ENCODE measurements at places on chromosomes 1 and 21. TPM values are rescaled to one million over a fixed set of nuclear protein-coding genes. Genes with fewer than 3 reads are reported as not detected.
A peak's percentile ranks its signal among the peaks of the same experiment; 100 is the strongest.

- DNase-seq, result peak; percentile 75
These were observed 642 bp downstream of the TRIM62 start for GRCh38 chr1:33180911-33181890.

- DNase-seq, result no peak
These were observed 6.4 kb upstream of the TNFRSF25 start for GRCh38 chr1:6472391-6472790.

DNA sequence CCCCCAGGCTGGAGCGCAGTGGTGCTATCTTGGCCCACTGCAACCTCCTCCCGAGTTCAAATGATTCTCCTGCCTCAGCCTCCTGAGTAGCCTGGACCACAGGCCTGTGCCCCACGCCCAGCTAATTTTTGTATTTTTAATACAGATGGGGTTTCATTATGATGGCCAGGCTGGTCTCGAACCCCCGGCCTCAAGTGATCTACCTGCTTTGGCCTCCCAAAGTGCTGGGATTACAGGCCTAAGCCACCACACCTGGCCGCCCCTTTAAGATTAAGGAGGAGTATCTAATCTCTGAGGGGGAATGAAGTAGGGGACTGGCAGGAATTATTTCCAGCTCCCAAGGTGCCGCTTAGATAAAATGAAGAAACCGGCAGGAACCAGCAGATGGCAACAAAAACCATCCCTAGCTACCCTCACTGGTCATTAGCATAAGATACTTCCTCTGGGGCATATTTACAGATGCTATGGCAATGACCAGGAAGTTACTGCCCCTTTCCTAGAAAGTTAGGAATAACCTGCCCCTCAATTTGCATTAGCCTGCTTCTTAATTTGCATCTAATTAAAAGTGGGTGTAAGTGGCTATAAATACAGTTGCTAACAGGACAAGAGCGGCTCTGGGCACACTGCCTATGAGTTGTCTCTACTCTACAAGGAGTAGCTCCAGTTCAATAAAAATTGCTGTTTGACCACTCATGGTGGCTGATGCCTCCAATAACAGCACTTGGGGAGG, 7.1 kb upstream of the NSUN4 start:
- DNase-seq, result no peak

DNA sequence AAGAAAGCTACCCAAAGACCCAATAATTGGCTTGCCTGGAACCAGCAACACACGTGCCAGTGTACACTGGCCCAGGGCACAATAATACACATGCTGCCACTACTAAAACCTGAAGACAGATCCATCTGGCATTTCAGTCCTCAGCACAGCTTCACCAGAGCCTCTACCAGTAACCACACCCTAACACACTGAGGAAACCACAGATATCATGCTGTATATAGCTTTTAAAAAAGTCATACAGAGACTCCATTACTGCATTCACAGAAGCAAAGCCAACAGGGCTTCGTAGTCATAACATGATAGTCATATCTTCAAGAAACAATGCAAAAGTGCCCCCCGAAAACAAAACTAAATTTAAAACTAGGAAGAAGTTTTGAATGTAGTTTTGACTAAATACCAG, 40.6 kb upstream of the NEGR1 start:
- DNase-seq, result no peak

GRCh38 chr1:221923929-221924598, 182.2 kb upstream of the DUSP10 start:
- no peak for DNase-seq

GRCh38 chr1:30507016-30507312, 216.4 kb downstream of the MATN1 start:
- no peak for DNase-seq

DNA sequence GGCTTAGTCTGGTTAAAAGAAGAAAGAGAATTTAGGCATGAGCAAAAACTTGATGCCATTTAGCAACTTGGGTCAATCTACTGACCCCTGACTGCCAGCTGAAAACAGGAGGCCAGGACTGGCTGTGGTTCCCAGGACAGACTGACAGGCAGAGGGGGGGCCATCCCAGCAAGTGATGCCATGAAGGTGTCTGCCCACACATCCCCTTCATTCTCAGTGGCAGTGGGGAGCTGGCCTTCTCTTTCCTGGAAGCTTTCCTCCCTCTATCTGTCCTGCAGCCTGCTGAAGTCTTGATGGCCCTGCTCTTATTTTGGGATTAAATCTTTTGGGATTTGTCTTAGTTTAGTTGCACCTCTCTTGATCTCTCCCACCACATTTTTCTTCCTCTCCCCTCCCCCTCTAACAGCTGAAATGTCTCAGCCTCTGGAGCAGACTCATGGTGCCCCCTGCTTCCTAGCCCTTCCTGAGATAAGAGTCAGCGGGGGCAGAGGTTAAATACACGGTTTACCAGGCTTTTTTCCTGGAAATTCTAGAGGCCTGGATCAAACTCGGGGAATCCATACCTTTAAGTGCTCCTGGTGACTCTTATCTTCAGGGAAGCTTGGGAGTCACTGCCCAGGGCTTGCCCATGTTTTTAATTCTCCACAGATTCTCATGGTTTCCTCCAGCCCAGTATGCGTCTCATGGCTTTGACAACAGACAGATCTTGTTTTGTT, 99.5 kb upstream of the TSPAN2 start:
- DNase-seq, result no peak

GRCh38 chr1:3283849-3284248, 170.6 kb upstream of the ARHGEF16 start:
- no peak for DNase-seq

GRCh38 chr1:31302709-31303441, 6.0 kb downstream of the ZCCHC17 start:
- DNase-seq, result no peak

GRCh38 chr1:153946622-153947241, at the start of gene DENND4B:
DENND4B (minus strand) TSS chr1:153946718; CDS start chr1:153944374, 2,344 bp downstream.
- DNase-seq, result peak; percentile 93

DNA sequence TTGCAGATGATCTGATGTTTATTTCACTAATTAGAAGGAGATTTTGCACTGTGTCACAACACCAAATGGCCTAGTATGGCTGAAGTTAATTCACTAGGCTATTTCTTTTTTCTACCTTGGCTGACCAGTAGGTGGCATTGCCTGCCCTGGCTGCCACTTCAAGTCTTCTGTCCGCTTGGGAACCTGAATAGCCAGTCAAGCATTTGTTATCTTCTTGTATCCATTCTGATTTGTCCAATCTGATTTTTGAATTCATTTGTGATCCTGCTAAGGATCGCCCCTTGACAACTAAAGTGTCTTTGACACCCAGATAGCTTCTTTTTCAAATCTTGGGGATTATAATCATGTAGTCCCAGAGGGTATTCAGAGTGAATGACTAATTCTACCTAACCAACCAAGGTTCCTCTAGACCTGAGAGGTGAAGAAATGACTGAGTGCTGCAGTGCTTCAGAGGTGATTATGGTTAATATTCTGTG, 99.4 kb downstream of the GIPC2 start:
- no peak for DNase-seq

DNA sequence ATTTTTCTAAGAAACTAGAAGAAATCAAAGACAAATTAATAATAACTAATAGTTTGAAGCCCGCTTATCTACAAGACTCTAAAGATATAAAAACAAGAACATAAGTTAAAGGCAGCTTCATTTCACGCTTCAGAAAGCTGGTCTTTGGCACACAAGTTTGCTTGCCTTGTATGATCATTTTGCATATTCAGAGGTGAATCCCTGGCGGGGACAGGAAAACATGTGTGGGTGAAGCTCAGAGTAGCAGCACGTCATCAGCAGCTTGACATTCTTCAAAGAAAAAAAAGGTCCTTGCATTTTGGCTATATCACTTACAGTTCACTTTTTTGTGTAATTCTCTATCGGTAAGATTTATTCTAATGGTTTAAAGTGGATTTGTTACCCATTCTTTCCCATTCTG, 1911.8 kb downstream of the MRPL39 start:
- no peak for DNase-seq

DNA sequence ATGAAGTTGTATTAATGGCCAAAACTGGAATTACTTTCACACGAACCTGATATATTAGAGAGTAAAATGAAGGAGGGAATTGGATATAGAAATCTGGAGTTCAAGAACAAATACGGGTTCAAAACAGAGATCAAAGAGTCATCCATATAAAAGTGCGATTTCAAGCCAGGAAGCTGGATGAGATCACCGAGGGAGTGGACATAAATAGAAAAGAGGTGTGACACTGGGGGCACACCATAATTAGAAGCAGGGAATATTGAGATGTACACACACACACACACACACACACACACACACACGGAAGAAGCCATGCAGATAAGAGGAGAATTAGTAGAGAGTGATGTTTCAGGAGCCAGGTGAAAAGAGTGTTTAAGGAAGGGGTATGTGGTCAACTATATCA, 32.3 kb upstream of the PLD5 start:
- DNase-seq, result no peak

- peak; percentile 66 for DNase-seq
These were observed 558 bp upstream of the BTG3 start for GRCh38 chr21:17613242-17613676.

GRCh38 chr1:30040081-30041019, 683.0 kb downstream of the MATN1 start:
- DNase-seq, result no peak

GRCh38 chr1:94063379-94063778, 57.6 kb downstream of the ABCA4 start:
- no peak for DNase-seq

DNA sequence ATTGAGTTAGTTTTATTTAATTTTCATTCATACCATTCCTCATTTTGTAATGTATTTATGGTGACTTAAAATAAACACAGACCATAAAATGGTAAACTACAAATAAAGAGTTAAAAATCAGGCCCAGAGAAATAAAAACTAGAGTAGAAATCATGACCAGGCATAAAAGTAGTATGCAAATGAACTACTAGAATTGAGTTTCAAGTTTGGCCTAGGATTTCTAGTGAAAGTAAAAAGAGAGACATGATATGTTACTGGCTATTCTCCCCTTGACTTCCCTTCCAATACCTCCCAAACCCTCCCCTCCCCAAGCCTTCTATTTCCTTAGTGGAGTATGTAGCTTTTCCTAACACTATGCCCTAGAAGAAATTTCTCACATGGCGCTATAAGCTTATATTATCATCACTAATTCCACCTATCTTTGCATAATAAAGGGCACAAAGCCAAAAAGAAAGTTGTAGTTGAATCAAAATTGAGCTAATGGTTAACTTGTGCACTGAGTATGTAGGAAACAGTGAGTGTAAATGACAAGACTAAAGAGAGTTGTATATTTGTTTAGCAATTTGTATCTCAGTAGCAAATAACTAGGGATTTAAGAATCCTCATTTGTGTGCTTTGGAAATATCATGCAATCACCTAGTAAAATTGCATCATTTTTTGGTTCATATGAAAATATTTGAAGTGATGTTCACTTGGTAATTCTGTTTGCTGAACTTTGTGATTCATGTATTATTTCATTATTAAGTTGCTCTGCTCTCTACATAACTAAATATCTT, 29.7 kb upstream of the CDC14A start:
- DNase-seq, result no peak

GRCh38 chr21:25005388-25005787, 601.9 kb downstream of the MRPL39 start:
- DNase-seq, result no peak

DNA sequence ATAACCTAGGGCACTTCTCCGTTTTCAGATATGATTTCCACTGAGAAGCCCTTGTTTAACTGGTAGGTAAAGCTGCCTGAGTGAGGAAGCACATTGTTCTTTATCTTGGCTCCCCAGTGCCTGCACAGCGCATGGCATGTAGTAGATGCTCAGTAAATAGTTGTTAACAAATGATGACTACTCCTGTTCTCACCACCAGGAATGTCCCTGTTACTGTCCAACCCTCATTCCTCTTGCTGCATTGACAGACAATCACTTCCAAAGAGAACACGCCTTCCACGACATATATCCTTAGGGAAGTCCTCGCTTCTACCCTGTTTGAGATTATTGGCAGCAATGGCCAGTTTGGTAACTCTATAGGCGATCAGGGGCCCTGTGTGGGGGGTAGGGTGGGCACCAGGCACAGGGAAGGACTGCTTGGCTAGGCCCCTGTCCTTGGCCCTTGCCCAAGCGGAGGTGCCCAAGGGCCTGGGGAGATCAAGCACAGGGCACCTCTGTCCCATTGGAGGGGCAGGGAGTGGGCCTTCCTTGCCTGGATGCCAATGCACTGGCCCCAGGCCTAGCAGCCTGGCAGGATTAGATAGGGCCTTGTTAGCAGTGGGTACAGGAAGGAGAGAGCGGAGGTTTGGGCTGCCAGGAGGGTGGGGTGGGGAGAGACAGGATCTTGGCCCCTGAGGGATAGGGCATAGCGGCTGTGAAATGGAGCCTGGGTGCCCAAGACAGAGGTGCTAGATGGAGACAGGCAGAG, 10.2 kb downstream of the NES start:
- DNase-seq, result peak; percentile 1

GRCh38 chr1:202858331-202858730, 30.6 kb downstream of the RABIF start:
- DNase-seq, result no peak

DNA sequence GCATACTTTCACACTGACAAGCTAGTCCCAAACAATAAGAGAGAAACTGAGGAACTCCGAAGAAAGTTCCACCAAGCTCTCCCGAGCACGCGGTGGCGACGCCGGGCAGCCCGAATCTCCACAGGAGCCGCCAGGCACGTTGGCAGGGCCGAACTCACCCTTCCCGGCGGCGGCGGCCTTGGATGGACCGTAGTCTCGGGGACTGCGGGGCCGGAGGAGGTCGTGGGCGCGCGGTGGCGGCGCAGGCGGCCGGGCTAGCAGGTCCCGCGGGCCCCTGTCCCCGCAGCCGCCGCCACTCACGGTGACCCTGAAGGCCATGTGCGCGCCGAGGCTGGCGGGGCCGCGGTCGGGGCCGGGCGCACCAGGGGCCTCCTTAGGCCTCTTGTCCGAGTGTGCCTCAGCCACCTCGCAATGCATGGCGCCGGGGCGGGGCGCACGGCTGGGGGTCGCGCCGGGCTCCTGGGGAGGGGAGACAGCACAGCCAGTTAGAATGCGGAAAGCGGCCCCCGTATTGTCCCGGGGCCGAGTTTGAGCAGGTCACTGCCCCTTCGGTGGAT, 1.2 kb downstream of the GLIS1 start:
- DNase-seq, result no peak

DNA sequence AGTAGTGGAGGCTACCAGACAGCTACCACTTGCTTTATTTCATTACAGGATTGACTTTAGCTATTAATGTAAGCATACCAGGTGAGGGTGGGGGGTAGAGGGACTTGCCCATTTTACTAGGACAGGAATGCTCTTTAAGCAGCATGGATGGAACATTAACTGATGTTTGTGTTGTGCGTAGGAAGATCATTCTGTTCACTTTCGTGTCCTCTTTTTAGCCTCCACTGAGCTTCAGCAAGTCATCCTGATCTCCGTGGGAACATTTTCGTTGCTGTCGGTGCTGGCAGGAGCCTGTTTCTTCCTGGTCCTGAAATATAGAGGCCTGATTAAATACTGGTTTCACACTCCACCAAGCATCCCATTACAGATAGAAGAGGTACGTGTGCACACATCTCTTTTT, 29.3 kb downstream of the IFNGR2 start:
- no peak for DNase-seq

- peak; percentile 86 for DNase-seq
These were observed 40.8 kb downstream of the MAB21L3 start for GRCh38 chr1:116151739-116152576.

Gene TRIM58
- 0.27 TPM for total RNA-seq

Gene MASP2
- not detected for total RNA-seq

Gene HTR6
- total RNA-seq, result not detected

Gene MAP1LC3C
- total RNA-seq, result 0.19 TPM

Gene PRDM16
- 12.8 TPM for total RNA-seq

Gene GCSAML
- 0.05 TPM for total RNA-seq

Gene LCE3D
- not detected for total RNA-seq

Gene SLC44A5
- total RNA-seq, result 1.8 TPM

Gene VANGL1
- total RNA-seq, result 6.5 TPM

Gene LEFTY2
- total RNA-seq, result 0.19 TPM

Gene NBPF6
- total RNA-seq, result not detected

Gene CYP4A22
- not detected for total RNA-seq
